Stimulated activated CD8-positive, alpha-beta memory T cell treated with anti-CD3 and anti-CD28 coated beads, Interleukin-12 subunit alpha, Interleukin-12 subunit beta, amount 100 ng/mL, for 1 hour (primary cell): ENCODE measurements at places on chromosomes 4 and X.

DNA sequence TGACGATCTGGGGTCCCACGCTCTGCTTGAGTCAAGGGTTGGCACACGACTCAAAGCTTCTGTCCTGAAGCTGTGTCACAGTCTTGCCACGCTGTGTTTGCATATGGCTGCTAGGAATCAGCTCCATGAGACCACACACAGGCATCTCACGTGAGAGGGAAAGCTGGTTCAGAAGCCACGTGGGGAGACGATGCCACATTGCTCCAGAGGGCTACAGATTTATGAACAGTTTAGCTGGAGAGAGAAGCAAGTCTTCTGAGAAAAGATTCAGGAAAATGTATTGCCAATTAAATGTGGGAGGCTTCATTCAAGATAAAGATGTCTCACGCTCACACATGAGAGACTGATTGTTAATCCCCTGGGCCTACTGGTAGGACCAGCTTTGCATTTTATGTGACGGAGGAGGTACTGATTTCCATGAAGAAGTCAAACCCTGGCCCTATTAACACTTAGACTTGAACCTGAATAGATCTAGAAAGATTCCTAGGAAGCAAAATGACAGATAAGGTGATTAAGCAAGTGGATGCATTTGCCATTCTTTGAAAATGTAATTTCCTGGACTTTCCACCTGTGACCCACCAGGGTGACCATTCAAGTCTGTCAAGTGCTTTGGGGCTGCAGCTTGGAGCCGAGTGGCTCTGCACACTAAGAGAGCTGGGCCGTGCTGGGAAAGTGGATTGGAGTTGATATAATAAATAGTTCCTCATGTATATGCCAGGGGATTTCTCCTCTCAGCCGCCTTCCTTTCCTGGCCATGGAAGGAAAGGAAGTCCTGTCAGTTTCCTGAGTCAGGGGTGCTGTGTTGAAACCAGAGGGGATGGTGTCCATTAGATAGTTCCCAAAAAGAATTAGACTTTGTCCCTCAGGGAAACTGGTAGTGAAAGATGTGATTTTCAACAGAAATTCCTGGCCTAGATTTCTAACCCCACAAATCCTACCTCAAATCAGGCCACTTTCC lies 29.0 kb downstream of the ENPP6 start:
- DNase-seq = no peak

DNA sequence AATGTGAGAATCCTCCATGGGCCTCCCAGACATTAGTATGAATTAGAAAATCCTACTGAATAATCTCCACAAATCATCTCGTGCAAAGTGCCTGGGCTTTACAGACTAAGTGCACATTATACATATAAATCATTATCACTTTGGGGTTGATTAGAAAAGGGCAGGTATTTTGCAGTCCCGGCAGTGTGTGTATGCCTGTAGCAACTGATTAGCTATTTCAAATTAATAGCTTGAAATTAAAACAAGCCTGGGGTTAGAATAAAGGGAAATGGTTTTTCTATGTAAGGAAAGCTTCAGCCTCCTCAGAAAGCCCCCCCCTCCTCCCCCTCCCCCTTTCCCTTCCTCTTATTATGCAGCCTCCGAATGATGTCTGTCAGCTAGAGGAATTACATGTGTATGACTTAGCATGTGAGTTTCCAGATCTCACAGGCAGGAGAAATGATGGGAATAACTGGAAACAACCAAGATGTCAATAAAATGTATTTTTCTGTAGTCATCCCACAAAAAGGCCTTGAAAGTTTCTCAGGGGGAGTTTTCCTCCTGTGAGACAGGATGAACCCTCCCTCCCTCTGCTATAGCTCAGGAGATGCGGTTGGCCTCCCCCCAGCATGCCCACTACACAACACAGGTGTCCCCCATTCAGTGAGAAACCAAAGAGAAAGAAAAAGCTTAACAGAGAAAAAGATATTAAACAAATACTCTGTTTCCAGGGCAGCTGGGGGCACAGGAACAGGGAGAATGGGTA lies 41.2 kb upstream of the RASGEF1B start:
- DNase-seq = no peak

DNA sequence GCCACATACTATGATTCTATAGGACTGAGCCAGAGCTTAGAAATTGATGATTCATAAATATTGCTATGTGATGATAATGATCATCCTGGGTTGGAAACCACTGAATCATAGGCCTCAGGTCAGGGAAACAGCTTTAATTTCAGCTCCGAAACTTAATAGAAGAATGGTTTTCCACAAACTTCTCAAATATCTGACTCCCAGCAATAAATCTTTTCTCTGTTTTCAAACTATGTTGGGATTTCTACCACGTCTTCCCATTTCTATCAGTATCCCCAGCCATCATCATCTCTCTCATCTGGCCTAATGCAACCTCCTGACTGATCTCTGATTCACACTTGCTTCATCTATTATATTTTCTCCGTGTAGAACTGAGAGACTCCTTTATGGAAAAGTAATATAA lies 521.8 kb upstream of the AGA start:
- no peak for DNase-seq

- no peak for DNase-seq
Measured at GRCh38 chrX:132463411-132463810, 25.4 kb downstream of the MBNL3 start.

DNA sequence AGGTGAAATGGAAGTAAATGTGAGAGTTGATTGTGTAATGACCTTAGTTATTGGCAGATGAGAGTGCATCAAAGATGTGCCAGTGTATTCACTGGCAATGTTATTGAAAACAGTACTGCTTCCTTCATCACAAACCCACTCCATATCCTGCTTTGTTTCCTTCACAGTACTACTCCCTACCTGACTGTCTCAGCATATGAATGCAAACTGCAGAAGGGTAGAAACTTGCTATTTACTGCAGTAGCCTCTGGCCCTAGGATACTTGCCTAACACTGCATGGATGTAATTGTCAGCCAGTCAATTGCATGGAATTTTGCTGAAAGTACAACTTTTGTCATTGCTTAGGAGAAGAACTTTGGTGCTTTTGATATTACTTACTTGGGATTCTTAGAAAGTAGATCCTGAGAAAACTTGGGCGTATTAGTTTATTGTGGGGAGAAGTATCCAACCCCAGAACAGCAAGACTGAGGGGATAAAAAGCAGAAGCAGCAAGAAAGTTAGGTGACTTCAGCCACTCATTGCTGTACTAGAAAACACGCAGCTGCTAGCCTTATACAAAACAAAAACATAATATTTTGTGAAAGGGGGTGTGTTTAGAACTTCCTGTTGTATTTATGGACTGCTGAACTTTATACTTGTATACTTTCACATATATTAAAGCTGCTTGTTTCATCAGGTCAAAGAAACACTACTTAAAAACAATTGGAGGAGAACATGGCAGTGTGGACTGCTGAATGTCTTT lies 219.0 kb downstream of the CCNG2 start:
- DNase-seq = no peak

- DNase-seq = no peak
Measured at GRCh38 chr4:181121733-181122132, 1121.5 kb upstream of the TENM3 start.

DNA sequence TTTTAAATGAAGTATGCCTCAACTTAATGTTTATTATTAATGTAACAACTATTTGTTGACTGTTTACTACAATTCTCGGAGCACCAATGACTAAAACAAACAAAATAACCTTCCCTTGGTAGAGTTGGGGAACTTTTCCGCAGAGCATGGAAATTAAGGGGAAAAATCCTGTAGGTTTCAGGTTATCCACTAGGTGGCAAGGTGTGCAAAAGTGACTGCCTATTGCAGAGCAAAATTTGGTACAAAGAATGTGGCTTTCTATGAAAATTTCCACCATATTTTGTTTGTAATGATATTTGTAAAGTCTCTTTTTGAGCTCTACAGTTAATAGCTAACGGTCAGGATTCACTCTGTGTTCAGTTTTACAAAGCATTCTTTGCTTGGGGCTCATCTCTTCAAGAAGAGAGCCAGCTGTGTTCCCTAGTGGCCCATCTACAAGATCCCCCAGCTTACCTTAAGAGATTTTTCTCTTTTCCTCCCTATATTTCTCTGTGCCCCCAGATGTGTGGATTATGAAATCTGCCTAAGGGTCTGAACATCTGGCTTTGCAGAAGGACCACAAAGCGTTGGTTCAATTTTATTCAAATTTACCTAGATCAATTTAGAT lies 61.1 kb downstream of the FBXO8 start:
- DNase-seq = no peak

DNA sequence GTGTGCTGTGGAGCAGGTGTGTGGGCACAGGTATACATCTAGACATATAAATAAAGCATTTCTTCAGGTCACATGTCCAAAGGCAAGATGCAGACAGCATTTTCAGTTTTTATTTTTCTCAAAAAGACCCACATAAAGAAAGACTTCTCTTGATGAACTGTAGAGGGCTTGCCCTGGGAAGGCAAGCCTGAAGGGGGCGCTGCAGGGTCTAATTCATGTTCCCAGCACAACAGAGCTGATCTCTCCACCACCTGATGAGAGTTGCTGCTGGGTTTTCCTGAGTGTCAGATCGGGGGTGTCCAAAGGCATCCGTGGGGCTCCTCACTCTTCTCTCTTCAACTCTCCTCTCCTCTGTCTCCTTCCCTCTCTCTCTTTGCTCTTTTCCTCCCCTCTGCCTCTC lies 26.6 kb downstream of the ADRA2C start:
- DNase-seq = no peak

GRCh38 chr4:59540311-59540710 lies 1659.8 kb upstream of the ADGRL3 start:
- no peak for DNase-seq

GRCh38 chrX:68665502-68665901 lies 18.0 kb downstream of the STARD8 start:
- no peak for DNase-seq

DNA sequence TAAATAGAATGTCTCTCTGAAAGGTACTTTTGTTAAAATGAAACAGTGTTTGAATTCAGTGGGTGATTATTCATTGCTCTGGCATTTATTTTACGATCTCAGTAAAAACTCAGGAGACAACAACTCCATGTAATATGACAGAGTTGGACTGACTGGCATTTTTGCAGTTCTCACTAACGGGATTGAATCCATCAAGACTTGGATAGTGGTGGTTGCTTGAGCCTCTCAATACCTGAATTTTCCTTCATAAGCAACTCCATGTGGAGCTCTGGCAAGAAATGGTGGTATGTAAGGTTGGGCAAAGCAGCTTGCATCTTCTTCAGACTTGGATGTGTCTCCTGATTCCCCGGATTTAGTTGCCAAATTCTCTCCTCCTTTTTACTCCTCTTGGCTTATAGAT lies 72.7 kb downstream of the FRMPD4 start:
- no peak for DNase-seq

GRCh38 chrX:110104078-110104477 lies 101.2 kb downstream of the TMEM164 start:
- no peak for DNase-seq

GRCh38 chrX:38561951-38562719 lies 793 bp downstream of the TSPAN7 start:
- no peak for DNase-seq

- no peak for DNase-seq
Measured at GRCh38 chr4:112315446-112315845, 18.3 kb downstream of the ALPK1 start.

- DNase-seq = no peak
Measured at GRCh38 chr4:182063651-182064050, 179.6 kb upstream of the TENM3 start.

DNA sequence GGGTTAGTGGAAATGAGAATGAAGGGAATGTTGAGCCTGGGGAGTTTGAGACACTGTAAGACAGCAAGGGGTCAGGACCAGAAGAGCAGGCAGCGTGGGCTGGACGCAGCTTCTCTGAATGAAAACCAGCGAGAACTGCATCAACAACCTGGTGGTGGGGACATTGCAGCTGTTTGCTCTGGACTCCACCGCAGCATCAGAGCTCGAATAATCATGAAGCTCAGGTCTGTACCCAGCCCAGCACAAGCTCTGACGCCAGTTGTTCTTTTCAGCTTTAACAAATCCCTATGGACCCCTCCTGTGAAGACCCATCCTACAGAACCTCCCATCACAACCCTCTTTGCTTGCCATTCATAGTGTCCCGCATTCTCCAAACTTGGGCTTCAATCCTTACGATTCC lies 106.8 kb upstream of the PNPLA4 start:
- DNase-seq = no peak

GRCh38 chr4:130249002-130249401 lies 1153.0 kb downstream of the C4orf33 start:
- no peak for DNase-seq

GRCh38 chr4:7733201-7733600 lies 206.5 kb downstream of the AFAP1 start:
- no peak for DNase-seq

DNA sequence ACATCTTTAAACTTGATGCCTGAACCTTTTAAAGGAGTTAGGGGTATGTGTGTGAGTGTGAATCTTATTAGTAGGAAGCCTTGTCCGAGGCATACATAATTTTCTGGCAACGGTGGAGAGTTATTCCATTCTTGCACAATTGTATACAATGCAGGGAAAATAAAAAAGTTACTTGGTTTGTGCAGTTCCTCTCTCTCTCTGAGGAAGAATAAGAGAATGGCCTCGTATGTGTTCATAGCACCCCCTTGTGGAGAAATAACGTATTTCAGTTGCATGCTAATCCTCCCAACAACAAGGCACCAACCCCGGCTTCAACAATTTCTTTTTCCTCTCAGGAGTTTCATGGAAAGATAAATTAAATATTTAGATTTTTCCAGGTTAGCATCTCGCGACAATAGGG lies 33.7 kb upstream of the FGF13 start:
- no peak for DNase-seq

DNA sequence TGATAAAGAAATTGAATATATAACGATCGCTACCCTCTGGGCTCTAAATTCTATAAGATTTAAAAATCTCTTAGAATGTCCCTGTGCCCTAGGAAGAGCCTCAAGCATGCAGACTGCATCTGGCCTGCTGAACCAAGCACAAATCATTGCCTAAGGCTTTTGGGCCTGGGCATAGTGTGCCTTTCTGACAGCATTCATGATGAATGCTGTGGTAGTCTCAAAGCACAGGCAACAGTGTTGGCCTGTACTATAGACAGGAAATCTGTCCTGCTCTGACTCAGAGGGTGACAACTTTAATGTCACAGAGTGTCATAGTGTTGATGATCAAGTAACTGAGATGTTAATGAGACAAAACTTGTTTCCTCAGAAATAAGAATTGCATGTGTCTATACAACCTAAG lies 717.3 kb downstream of the STIM2 start:
- DNase-seq = no peak

- no peak for DNase-seq
Measured at GRCh38 chrX:19887911-19888879, 795 bp upstream of the SH3KBP1 start.

DNA sequence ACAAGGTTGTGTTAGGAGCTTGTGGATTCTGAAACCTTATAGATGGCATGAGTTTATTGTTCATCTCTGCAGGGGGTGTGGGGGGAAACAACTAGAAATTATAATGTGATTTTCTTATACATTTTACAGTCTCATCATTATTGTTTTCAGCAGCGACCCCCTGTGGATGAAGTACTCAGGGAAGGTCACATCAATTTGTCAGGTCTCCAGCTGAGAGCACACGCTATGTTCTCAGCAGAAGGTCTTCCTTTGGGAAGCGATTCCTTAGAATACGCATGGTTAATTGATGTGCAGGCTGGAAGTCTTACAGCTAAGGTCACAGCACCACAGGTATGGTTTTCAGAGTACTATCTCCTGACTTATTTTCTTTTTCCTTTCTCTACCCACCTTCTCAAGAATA lies 72.2 kb downstream of the BLTP1 start:
- DNase-seq = no peak

GRCh38 chr4:8571702-8572685 lies 8.2 kb upstream of the GPR78 start:
- DNase-seq = no peak
